Epithelial cell of alveolus of lung (primary cell): ENCODE measurements at places on chromosomes 6 and 20. TPM values are rescaled to one million over a fixed set of nuclear protein-coding genes. Genes with fewer than 3 reads are reported as not detected.

Gene PDYN
- total RNA-seq = not detected in 2 replicates

Gene HMGCLL1
- total RNA-seq = 0.39 and 5.7 TPM in 2 replicates

Gene PCIF1
- total RNA-seq = 19.0 and 20.2 TPM in 2 replicates

Gene ROS1
- total RNA-seq = 0.08 and 1.4 TPM in 2 replicates

Gene ELOVL2
- total RNA-seq = 0.16 and 2.1 TPM in 2 replicates

Gene OXT
- not detected in 2 replicates for total RNA-seq
